ENCODE measurements at places on chromosomes 16 and 17.

DNA sequence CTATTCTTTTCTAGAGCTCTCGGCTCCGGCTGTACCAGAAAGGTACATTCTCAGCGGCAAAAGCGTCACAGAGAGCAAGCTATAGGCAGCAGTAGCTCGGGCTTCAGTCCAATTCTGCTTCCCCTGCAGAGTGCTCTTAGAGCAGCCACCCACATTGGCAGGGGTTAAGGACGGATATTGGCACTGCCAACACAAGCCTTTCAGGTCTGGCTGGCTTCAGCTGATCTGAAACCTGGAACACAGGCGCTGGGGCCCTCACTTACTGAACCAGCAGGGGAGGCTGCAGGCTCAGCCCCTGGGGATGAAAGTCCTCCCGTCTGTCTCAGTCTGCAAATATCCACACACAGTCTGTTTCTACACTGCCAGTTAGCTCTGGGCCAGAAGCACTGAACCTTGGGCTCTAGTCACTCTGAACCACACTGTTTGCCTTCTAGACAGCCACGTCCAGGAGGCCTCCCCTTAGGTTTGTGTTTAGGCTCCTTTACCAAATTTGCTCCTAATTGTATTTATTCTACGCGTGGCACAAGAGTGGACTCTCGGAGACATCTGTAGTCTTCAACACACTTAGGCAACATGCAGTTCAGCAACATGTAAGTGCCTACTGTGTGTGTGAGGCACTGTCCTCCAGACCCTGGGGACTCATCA, 40.1 kb downstream of the HIC1 start:
- peak; percentile 45 for DNase-seq

- DNase-seq = no peak
These were observed 304.8 kb downstream of the RBFOX1 start for GRCh38 chr16:7637446-7637845.

DNA sequence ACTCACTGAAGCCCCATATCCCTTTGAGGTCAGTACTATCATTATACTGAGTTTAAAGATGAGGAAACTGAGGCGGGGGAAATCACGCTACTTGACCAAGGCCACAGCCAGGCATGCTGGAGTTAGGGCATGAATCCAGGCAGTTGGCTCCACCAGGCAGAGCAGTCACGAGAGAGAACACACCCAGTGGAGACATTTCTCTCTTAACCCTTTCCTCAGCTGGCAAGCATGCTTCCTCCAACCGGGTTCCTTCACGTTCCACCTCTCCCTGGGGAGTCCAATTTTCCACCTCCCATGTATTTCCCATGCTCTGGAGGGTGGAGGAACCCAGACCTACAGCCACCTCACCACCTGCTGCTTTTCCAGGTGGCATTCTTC, 32.8 kb downstream of the VAC14 start:
- DNase-seq = no peak

GRCh38 chr17:14042411-14042810, 26.9 kb upstream of the COX10 start:
- no peak for DNase-seq

DNA sequence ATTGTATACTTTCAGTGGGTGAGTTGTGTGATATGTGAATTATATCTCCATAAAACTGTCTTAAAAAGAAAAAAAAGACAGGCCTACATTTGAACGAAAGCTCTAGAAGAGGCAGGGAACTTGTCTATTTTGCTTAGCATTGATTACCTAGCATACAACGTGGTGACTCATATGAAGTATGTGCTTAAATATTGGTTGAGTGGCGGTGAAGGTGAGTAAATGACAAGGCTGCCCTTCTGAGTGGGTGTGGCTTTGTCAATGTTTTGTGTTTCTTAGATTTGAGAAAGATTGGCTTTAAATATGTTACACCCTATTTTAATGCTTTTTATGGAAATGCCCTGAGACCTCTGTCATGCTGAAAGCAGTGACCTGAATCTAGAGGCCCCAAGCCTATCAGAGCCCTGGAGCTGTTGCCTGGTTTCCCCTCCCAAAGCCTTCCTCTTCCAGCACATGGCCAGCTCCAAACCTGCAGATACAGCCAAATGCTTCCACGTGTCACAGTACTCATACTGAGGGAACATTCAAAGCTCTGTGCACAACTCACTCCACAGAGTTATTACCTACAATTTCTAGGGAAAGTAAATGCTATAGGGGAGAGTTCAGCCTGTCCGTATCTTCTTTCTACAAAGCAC, 260.0 kb downstream of the PHKB start:
- DNase-seq = no peak

DNA sequence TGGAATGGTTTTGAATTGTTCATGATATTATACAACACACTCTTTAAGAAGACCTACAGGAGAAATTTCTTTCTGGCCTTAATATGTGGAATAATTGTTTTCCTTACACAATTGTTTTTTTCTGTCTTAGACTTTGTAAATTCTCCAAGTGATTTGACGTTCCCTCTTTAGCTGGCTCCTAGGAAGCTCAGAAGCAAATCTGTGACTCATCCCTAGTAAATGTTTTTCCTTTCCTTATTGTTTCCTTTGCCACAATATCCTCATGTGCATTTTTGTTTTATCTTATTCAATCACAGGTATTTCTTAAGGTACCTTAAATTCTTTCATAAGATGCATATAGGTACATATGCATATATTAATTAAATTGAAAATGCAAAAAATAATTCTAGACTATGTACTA, 13.5 kb downstream of the KIAA0753 start:
- no peak for DNase-seq

- no peak for DNase-seq
These were observed 143.2 kb upstream of the CDH5 start for GRCh38 chr16:66223176-66223780.

DNA sequence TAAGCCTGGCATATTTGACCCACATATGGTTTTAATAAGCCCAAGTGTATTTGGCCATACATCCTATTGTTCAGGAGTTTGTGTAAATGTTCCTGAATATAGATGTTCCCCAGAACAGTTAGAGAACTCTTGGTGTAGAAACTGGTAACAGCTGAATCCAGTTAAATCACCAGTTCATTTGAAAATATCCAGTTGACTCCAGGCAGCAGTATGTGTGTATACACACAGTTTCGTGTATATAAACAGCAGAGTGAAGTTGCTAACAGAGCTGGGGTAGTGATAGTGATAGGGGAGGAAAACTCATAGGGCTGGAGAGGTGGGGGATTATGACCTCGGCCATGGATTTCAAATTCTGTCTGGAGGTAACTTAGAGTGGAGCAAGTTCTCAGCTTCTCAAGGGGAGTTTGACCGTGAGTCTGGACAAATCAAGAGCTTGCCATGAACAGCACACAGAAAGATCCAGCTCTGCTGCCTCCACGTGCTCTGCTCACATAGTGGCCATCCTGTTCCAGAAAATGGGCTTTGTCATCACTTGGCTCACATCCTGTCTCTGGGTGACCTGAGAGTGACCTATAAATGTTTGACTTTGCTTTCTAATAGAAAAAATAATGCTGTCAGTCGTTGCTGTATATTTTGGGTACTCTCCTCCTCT, 30.6 kb upstream of the MMD start:
- DNase-seq = no peak

DNA sequence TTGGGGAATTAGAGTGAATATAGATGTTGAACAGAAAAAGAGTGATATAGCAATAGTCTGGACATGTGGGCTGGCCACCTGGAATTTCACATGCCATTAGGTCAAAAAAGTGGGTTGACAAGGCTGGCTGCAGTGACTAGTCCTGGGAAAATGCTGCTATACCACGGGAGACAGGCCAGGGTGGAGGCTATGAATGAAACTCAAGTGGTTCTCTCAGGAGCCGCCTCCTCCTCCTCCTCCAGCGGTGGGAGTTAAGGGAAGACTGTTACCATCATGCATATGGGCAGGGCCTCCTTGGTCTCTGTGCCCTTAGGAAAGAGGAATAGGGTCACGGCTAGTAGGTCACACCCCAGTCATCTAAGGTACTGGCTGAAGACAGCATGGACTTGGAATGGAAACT, 448.0 kb downstream of the SLC39A11 start:
- DNase-seq = no peak

DNA sequence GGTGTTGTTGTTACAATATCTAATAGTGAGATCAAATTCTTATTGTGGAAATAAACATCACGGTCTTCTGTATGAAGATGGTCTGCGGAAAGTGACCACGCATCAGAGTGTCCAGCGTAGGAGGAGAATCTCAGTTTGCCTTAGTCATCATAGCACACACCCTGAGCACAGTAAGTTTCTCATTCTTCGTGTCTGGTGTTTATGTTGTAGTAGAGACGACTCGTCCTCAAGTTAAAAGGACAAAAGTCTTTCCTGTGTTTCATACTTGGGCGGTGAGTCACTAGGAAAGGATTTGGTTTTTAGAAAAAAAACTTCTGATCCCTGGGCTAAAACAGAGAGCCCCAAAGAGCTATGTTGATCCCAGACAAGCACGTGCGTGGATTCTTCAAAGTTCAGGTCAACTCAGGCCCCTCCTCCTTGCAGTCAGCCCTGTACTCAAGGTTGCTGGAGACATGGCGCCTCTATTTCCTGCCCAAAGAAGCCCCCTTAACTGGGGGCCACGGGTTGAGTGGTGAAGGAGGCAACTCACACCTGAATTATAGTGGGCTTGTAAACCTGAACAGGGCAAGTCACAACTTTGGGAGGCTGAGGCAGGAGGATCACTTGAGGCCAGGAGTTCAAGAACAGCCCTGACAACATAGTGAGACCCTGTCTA, 170.4 kb downstream of the ZFHX3 start:
- DNase-seq = no peak

DNA sequence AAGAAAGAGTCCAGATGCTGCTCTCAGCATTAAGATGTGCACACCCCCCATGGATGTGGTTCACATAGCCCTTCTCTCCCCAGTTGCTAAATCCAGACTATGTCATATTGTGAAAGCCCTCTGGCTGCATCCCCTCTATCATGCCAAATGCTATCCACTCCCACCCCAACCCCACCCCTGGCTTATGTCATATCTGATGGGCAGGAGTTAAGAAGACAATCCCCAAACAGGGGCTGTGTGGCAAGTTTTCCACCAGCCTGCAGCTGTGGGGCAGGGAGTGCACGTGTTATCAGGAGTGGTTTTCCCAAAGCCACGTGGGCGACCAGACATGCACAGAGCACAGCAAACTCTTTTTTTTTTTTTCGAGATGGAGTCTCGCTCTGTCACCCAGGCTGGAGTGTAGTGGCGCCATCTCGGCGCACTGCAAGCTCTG, 10.0 kb downstream of the FAM117A start:
- no peak for DNase-seq

GRCh38 chr17:41937970-41938954, 7.8 kb downstream of the ODAD4 start:
- DNase-seq = no peak

DNA sequence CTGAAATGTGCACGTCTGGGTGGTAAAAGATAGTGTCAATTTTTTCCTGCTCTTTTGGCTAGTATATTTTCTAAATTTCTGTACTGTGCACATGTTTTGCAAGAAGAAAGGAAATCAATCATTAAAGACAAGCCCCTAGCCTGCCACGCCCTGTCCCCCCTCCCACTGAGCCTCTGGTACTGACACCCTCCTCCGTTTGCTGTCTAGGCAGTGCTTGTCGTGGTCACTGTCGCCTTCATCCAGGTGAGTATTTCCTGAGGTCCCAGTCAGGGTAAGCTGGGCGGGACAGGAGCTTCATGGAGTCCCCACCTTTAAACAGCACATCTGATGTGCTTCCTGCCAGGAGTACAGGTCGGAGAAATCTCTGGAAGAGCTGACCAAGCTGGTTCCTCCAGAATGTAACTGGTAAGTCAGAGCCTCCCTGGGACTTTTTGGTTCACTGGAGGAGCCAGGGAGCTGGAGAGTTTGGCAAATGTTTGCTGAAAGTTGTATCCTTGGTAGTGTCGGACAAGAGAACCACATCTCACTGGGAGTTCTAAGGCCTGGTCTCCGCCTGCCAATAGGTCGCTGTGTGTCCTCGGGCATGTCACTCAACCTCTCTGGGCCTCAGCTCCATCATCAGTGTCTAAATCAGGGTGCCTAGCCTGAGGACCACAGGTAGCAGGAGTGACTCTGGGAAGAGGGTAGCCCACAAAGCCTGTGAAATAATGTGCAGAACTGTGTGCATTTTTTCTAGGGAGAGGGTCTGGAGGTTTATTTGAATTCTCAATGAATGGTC, 42.2 kb downstream of the ATP2C2 start:
- no peak for DNase-seq
